ENCODE measurements at places on chromosomes 12 and 14. TPM values are rescaled to one million over a fixed set of nuclear protein-coding genes. Genes with fewer than 3 reads are reported as not detected.

GRCh38 chr12:123732251-123732650, 20.1 kb downstream of the ATP6V0A2 start:
- no peak for DNase-seq

Gene ERP27
- total RNA-seq, result not detected

DNA sequence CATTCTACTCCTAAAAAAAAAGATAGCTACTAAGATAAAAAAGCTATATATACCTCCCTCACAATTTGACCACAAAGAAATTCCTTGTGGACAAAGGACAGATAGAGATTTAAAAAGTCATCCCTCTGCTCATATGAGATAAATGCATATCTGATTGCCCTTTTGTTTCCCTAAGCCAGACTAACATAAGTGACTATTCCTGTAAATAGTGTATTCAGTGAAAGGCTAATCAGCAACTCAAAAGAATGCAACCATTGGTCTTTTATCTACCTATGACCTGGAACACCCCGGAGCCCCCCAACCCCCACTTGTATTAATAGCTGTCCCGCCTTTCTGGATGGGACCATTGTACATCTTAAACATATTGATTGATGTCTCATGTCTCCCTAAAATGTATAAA, 6.3 kb upstream of the TMPO start:
- DNase-seq, result no peak

- DNase-seq, result no peak
These were observed 440.1 kb upstream of the CCDC196 start for GRCh38 chr14:66046035-66046434.

DNA sequence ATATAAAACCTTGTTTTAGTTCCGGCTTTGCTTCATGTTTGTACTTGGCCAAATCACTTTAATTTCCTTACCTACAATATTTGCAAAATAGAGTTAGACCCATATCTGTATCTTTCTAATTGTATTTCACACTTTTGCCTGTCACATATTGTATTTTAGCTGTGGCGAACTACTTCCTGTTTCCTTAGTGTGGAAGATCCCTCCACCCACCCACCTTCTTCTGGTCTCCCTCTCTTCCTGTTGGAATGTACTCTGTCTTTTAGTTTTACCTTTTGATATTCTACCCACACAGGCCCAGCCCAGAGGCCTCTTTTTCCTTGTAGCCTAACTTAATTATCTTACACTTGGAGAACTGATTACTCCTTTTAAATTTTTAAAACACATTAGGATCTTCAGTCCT, 78.2 kb downstream of the SCN8A start:
- DNase-seq, result no peak

- DNase-seq, result peak; percentile 84
These were observed 125.7 kb downstream of the TSPAN9 start for GRCh38 chr12:3202734-3203446.

Gene ARID4A
- 8.5 TPM for total RNA-seq

Gene KCNH5
- not detected for total RNA-seq

- peak; percentile 61 for DNase-seq
These were observed 649 bp upstream of the SALL2 start for GRCh38 chr14:21526672-21527317.

- no peak for DNase-seq
These were observed 544.2 kb downstream of the FOXG1 start for GRCh38 chr14:29310757-29311156.

- DNase-seq, result no peak
These were observed 152.4 kb downstream of the SEC23A start for GRCh38 chr14:38950676-38951075.

Gene NOXRED1
- not detected for total RNA-seq

- no peak for DNase-seq
These were observed 112.4 kb downstream of the PPP1R12A start for GRCh38 chr12:79822475-79822874.

- DNase-seq, result peak; percentile 83
These were observed 55.2 kb upstream of the CERS5 start for GRCh38 chr12:50222275-50222783.

DNA sequence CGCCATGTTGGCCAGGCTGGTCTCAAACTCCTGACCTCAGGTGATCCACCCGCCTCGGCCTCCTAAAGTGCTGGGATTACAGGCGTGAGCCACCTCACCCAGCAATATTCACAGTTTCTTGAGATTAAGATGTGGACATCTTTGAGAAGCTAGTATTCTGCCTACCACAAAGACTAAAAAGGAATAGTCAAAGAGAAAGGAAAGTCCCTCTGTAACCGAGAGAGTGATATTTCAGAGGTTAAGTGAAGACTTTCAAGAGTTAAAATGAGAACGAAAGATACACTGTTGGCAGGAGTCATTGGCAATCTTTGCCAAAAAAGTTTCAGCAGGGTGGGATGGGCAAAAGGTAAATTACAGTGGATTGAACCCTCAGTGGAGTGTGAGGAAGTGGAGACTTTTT, 15.6 kb downstream of the DGKA start:
- no peak for DNase-seq

DNA sequence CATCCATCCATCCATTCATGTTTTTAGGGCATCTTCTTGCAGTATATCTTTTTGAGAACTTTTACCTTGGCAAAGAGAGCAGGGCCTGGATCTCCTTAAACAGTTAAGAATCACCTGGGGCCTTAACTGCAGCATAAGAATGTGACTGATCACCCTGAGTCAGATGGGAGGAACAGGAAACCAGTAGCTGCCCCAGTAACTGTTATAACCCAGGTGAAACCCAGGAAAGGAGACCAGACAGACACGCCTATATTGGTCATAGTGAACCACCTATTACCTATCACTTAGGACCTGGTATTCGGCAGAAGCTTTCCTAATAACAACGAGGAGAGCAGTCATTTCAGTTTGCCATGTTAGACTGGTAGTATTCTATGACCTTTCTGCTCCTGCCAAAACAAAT, 43.4 kb upstream of the NR2C1 start:
- DNase-seq, result no peak

DNA sequence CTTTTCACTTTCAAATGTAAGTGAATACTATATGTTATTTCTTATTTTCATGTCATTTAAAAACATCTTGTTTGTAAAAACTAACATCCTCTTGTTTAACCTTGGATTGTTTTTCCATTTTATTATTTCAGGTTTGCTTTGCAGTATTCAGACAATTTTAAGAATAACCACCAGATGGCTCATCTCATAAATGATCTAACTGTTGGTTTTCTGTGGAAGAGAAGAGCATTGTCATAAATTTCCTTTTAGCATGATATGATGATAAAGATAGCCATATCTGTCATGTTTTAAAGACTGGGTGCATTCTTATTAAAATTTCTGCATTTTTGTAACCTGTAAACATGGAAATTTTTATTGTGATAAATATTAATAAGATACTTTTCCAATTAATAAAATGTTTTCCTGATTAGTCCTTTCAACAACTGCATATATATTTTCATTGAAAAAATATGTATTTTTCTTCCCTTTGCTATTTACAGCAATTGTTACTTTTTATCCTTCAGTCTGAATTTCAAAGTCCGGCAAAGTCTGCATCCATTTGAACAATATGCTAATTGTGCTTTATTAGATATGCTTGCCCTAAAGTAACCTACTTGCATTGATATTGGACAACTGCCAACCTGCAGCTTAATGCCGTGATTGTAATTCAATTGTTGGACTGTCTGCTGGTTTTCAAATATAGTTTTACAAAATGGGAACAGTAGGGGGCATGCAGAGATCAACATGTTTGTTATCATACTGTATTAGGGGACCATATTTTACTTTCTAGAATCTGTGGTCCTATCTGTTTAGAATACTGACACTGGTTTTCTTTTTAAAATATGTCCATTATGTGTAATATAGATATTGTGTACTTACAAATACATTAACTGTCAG, 163.4 kb downstream of the GARIN6 start:
- DNase-seq, result peak; percentile 78

GRCh38 chr14:26394150-26394810, 203.6 kb downstream of the NOVA1 start:
- DNase-seq, result peak; percentile 83

DNA sequence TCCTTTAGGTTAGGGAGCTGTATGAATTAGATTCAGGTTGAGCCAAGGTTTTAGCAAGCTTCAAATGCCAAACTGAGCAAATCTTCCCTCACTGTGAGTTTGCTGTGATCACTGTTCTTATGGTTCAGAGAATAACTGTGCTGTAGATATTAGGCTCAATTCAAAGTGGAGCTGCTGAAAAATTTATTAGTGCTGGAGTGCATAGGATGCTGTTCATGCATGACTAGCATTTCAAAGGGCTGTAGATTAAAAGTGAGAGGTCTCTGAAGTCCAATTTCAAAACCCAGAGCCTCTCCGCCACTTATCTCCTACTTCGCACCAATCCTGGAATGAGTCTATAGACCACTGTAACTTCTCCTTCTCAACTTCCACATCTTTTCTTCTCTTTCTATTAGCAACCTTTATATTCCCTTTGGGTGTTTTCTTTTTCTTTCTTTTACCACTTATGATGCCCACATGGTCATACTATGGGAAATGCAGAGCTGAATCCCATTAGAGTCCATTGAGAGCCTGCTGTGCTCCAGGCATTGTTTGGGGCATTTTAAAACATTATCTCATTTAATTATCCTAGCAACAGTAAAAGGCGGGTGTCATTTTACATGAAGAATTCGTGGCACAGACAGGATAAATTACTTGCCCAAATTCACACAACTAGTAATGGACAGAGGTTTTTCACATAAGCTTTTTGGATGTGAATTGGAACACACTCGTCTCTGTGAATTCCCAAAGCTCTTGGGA, 77.5 kb upstream of the EEA1 start:
- DNase-seq, result no peak

Gene KRT82
- not detected for total RNA-seq

- no peak for DNase-seq
These were observed 129.2 kb downstream of the KCNA5 start for GRCh38 chr12:5172886-5173285.

- no peak for DNase-seq
These were observed 23.0 kb downstream of the NCOR2 start for GRCh38 chr12:124544311-124544970.

Gene AQP6
- 0.37 TPM for total RNA-seq

DNA sequence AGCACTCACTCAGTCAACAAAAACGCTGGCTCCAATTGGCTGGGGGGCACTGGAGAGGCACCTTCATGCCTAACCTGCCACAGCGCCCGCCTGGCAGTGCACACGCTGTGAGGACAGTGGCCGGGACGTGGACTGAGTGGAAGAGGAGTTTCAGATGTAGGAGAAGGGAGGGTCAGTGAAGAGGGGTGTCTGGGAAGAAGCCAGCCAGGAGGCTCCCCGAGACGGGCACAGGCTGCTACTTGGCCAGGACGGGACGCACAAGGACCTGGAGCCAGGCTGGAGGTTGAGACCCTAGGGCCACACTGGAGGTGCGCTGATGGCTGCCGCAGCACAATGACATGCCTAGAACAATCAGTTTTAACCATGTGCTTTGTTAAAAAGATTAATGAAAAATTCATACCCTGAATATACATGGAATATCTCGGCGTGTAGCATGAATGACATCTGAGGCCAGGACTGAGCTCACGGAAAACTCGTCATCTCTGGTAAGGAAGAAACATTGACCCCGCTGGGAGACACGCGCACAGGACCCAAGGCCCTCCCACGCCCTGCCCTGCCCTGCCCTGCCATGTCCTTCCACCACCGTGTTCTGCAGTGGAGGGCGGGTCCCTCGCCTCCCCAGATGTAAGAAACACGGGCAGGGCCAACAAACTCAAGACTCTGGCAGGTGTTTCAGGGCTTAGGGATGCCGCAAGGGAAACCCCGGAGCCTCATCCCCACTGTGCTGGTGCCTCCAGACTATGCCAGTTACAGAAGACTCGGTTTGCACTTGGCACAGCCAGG, 25.0 kb downstream of the AMN start:
- no peak for DNase-seq

DNA sequence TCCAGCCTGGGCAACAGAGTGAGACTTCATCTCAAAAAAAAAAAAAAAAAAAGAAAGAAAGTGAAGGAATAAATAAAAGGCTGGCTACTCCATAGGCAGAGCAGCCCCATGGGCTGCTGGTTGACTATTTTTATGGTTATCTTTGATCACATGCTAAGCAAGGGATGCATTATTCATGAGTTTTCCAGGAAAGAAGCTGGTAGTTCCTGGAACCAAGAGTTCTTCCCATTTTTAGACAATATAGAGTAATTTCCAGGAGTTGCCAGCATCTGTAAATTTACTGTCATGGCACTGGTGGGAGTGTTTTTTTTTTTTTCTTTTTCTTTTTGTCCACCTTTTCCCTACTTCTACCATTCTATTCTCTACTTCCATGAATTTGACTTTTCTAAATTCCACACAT, 24.2 kb downstream of the FGD4 start:
- DNase-seq, result no peak

All from G401 (cell line).